ENCODE measurements at places on chromosomes 12 and 14.

GRCh38 chr12:53461059-53461458 lies 9.2 kb downstream of the PCBP2 start:
- H3K4me1 ChIP-seq, result peaks cover 44% of the 10 kb centered on the region
- DNase-seq, result no peak
- peaks cover 94% of the 10 kb centered on the region for H3K36me3 ChIP-seq
- H3K27ac ChIP-seq, result peak overlapping the region; percentile 29
- no peaks in the 10 kb centered on the region for H3K27me3 ChIP-seq
- no peak overlapping the region for H3K4me3 ChIP-seq

DNA sequence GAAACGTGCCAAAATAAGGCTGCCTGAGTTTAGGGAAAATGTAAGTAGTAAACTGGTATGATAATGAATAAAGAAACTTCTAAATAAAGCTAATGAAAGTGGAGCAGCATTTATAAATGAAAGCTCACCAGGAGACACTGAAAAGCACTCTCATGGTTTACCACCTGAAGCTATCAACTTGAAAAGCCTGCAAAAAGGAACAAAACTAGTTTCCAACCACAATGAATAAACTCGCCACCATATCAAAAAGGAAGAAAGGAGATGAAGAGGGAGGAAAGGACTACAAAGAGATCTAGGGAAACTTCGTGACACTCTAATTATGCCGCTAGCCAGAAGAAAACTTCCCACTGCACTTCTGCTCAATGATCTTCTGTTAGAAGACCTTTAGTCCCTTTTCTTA lies 66.7 kb downstream of the MED13L start:
- no peaks in the 10 kb centered on the region for H3K36me3 ChIP-seq
- no peak overlapping the region for H3K4me3 ChIP-seq
- H3K27me3 ChIP-seq, result no peaks in the 10 kb centered on the region
- DNase-seq, result no peak
- H3K4me1 ChIP-seq, result peaks cover 69% of the 10 kb centered on the region

GRCh38 chr12:116441292-116441691 lies 117.9 kb upstream of the MAP1LC3B2 start:
- peaks cover 18% of the 10 kb centered on the region for H3K27me3 ChIP-seq
- no peaks in the 10 kb centered on the region for H3K4me1 ChIP-seq
- no peak for DNase-seq
- H3K4me3 ChIP-seq, result no peak overlapping the region
- H3K27ac ChIP-seq, result no peak overlapping the region

DNA sequence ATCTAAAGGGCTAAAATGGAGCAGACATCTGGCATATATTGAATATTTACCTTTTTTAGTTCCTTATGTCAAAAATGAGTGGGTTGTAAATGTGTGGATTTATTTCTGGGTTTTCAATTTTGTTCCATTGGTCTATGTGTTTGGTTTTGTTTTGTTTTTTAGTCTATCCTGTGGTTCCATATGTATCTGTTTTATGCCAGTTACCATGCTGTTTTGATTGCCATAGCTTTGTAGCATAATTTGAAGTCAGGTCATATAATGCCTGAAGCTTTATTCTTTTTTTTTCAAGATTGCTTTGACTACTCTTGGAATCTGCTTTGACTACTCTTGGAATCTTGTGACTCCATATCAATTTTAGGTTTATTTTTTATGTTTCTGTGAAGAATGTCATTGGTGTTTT lies 133.2 kb downstream of the MIPOL1 start:
- no peaks in the 10 kb centered on the region for H3K36me3 ChIP-seq
- no peak overlapping the region for H3K27ac ChIP-seq
- H3K4me1 ChIP-seq, result no peaks in the 10 kb centered on the region
- DNase-seq, result no peak

DNA sequence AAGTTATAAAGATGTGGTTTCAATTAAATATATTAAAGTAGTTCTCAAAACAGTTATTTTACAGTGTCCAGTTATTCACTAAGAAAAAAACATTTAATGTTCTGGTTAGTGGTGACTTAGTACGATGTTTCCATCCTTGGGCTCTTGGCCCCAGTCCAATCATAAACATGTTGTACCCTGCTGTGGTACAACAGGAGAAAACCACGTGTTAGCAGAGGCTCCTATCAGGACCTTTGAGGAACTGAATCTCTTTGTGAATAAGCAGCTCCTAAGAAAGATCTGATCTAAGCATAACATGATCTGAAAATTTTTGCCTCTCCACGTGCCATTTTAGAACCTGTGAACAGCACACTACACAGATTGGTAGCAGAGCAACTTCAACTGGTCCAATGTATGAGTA lies 234.0 kb downstream of the SYT1 start:
- H3K4me3 ChIP-seq, result no peak overlapping the region
- no peak for DNase-seq
- H3K36me3 ChIP-seq, result no peaks in the 10 kb centered on the region

DNA sequence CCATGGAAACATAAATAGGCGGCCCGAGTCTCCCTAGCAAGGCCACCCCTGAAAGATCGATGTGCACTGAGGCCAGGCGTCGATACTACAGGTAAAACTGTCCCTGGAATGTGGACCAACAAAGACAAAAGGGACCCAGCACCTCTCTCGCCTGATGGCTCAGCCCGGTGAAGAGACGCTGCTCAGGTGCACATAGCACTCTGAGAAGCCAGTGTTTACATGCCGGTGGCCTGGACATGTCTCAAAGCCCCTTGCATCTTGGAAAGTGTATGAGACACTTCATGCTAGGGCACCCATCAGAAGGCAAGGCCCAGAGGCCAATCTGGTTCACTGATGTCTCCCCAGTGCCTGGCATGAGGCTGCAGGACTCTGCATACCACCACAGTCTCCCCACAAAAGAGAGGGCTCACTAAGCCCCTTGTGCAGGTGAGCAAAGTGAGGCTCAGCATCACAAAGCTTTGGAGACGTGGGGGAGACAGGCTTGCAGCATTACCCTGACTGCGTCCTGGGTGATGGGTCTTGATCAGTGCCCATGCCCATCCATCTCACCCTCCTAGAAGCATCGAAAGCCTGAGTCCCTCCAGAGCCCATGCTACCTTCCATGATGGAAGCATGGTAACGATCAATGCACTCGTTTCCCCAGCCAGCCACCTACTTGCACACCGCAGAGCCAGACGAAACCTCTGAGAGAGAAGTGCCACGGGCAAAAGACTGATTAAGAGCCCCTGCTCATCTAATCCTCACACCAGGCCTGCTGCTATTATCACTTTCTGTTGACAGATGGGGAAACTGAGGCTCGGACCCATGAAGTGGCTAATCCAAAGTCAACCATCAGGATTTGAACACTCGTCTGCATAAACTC lies 16.1 kb downstream of the BCL11B start:
- H3K27ac ChIP-seq, result peak overlapping the region; percentile 100
- DNase-seq, result no peak
- peak overlapping the region; percentile 99 for H3K4me3 ChIP-seq
- peaks cover 85% of the 10 kb centered on the region for H3K36me3 ChIP-seq
- H3K27me3 ChIP-seq, result no peaks in the 10 kb centered on the region

DNA sequence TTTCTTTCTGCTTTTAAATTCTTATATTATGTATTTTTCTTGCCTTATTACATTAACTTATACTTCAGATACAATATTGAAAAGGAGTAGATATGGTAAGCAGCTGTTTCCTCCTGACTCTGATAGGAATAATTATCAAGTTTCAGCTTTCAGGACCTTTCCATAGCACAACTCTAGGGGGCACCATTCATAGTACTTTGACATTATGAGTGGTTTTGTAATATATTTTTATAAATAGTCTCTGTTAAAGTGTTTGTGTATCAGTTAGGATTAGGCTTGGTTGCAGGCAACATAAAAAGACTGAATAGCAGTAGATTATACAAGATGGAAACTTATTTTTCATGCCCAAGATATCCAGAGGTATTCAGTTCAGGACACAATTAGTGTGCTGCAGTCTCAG lies 27.9 kb upstream of the PARP11 start:
- peaks cover 1% of the 10 kb centered on the region for H3K36me3 ChIP-seq
- no peak for DNase-seq
- H3K4me3 ChIP-seq, result no peak overlapping the region
- peaks cover 34% of the 10 kb centered on the region for H3K27me3 ChIP-seq
- no peak overlapping the region for H3K27ac ChIP-seq

DNA sequence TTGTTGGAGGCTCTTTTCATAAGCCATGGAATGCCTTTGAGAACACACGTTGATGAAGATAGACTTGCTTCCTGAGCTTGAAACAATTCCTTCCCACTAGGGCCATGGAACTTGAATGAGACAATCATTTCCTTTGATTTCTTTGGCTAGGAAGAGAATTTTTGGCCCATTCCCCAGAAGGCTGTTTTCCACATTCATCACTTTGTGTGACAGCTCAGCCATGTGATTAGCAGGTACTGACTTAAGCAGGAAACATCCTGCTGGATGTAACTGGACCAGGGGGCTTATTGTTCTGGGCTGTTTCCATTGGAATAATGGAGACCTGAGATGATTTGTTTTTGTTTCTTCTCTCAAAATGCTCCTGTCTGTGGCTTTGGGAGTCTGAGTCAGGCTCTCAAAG lies 469.8 kb upstream of the SEL1L start:
- H3K4me1 ChIP-seq, result no peaks in the 10 kb centered on the region
- peaks cover 3% of the 10 kb centered on the region for H3K36me3 ChIP-seq
- H3K4me3 ChIP-seq, result no peak overlapping the region
- H3K27ac ChIP-seq, result no peak overlapping the region

DNA sequence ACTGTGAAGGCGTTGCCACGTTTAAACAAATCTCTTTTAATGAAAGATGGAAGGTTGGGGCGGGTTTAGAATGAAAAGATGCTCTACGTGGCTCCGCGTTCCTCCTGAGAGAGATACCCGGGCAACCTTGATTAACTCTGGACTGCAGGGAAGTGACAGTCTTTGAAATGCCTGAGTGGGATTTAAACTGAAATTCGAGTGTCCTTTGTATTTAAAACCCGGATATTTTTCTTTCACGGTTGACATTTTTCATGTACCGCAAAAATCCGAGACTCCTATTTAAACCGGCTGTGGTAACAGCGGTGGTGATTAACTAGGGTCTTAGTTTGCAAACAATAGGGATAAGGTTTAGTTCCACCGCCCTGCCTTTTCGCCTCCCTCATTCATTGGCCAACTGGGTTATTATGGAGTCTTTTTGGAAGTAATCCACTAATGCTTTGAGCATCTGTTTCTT lies 707 bp downstream of the G2E3 start:
- DNase-seq, result no peak
- no peaks in the 10 kb centered on the region for H3K27me3 ChIP-seq
- H3K36me3 ChIP-seq, result peaks cover 5% of the 10 kb centered on the region
- peaks cover 31% of the 10 kb centered on the region for H3K4me1 ChIP-seq

GRCh38 chr14:61812347-61813095 lies 50.3 kb downstream of the SNAPC1 start:
- peak within 1 kb of the TSS; percentile 77 for H3K4me3 ChIP-seq
- H3K4me1 ChIP-seq, result peaks cover 8% of the 10 kb centered on the region
- DNase-seq, result no peak
- H3K27me3 ChIP-seq, result peaks cover 89% of the 10 kb centered on the region

- peak overlapping the region; percentile 70 for H3K4me3 ChIP-seq
- peaks cover 56% of the 10 kb centered on the region for H3K27me3 ChIP-seq
- DNase-seq, result peak; percentile 46
- H3K27ac ChIP-seq, result peak overlapping the region; percentile 13
- H3K4me1 ChIP-seq, result peaks cover 37% of the 10 kb centered on the region
These were observed 2.1 kb downstream of the DDN start for GRCh38 chr12:48996794-48997718.

- H3K36me3 ChIP-seq, result no peaks in the 10 kb centered on the region
- no peak for DNase-seq
- H3K4me3 ChIP-seq, result no peak overlapping the region
- no peaks in the 10 kb centered on the region for H3K27me3 ChIP-seq
- H3K27ac ChIP-seq, result no peak overlapping the region
These were observed 430.0 kb downstream of the ETNK1 start for GRCh38 chr12:23055004-23055403.

DNA sequence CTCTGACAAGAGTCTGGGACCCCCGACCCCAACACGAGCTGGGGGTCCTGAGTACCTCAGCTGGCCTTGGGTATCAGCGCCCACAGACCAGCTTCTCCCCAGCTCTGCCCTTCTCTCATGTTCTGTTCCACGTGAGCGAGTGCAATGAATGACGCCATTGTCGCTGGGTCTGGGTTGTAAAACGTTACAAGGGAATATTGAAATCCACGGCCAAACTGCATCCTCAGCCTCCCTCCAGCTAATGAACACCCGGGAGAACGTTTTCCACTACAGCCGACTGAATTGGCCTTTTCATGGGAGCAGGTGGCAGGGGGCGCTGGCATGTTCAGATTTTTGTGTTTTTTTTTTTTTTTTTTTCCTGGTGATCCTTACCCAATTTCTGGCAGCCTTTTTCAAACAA lies 34.7 kb downstream of the TBX5 start:
- peaks cover 2% of the 10 kb centered on the region for H3K36me3 ChIP-seq
- no peak overlapping the region for H3K4me3 ChIP-seq
- no peaks in the 10 kb centered on the region for H3K4me1 ChIP-seq
- peaks cover 9% of the 10 kb centered on the region for H3K27me3 ChIP-seq

- H3K27ac ChIP-seq, result peak overlapping the region; percentile 98
- H3K4me3 ChIP-seq, result peak overlapping the region; percentile 80
These were observed 80.4 kb upstream of the GPR68 start for GRCh38 chr14:91324606-91325575.

- no peak overlapping the region for H3K4me3 ChIP-seq
- no peak overlapping the region for H3K27ac ChIP-seq
- peaks cover 20% of the 10 kb centered on the region for H3K27me3 ChIP-seq
- no peaks in the 10 kb centered on the region for H3K4me1 ChIP-seq
- no peak for DNase-seq
These were observed 126.4 kb downstream of the TBC1D30 start for GRCh38 chr12:64950711-64951298.

DNA sequence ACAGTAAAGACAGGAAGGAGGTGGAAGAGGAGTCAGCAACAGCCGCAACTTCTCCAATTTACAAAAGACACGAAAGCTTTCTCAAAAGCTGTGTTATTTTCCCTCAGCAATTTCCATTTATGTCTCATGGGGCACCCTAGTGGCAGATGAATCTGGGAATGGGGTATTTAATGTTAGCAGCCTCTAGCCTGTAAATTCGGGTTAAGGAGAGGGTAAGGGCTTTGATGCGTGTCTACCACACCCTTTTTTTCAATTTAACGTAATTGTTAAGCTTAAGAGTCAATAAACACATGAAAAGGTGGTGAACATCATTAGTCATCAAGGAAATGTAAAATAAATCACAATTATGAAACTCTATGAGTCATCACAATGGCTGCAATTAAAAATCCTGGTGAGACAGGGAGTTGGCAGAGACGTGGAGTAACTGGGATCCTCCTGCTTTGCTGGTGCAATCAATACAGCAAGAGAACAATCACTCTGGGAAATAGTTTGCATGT lies 986.4 kb downstream of the AACS start:
- no peak for DNase-seq
- no peaks in the 10 kb centered on the region for H3K27me3 ChIP-seq
- H3K36me3 ChIP-seq, result no peaks in the 10 kb centered on the region
- H3K4me3 ChIP-seq, result no peak overlapping the region

DNA sequence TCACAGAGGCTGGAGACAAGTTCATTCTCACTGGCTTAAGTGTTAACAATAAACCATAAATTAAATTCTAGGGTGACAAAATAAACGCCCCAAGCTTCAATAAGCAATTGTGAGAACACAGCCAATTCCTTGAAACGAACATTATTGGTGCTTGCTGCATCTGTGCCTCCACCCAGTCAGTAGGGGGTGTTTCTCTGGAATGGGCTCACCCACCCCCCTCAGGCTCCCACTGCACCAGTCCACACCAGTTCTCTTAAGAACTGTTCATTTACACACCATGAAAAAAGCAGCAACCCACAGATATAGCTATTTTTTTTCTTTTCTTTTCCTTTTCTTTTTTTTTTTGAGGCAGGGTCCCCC lies 34.7 kb downstream of the CDC42BPB start:
- no peaks in the 10 kb centered on the region for H3K4me1 ChIP-seq
- H3K4me3 ChIP-seq, result no peak overlapping the region
- H3K36me3 ChIP-seq, result no peaks in the 10 kb centered on the region
- H3K27me3 ChIP-seq, result peaks cover 94% of the 10 kb centered on the region

Measured in central memory CD8-positive, alpha-beta T cell (primary cell).